NCI-H2029 (cell line): ENCODE measurements at places on chromosomes 7 and 10.
A peak's percentile ranks its signal among the peaks of the same experiment; 100 is the strongest.

DNA sequence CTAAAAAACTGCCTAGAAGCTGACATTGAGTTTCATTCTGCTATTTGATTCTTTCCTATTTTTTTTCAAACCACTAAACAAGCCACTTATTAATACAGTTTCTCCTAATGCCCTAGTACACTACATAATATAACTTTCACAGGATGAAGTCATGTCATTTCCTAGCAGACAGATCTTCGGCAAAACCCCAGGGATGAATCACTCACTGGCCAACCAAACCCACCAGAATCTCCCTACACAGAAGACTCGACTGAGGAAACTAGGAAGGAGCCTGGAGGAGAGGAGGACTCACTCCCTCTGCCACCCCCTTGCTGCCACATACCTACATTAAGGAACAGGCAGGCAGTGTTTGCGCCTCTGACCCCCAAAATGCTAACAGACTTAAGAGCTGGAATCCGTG lies 33.4 kb downstream of the XPNPEP1 start:
- DNase-seq = no peak

GRCh38 chr10:118570591-118570990 lies 24.9 kb downstream of the PRLHR start:
- DNase-seq = no peak

DNA sequence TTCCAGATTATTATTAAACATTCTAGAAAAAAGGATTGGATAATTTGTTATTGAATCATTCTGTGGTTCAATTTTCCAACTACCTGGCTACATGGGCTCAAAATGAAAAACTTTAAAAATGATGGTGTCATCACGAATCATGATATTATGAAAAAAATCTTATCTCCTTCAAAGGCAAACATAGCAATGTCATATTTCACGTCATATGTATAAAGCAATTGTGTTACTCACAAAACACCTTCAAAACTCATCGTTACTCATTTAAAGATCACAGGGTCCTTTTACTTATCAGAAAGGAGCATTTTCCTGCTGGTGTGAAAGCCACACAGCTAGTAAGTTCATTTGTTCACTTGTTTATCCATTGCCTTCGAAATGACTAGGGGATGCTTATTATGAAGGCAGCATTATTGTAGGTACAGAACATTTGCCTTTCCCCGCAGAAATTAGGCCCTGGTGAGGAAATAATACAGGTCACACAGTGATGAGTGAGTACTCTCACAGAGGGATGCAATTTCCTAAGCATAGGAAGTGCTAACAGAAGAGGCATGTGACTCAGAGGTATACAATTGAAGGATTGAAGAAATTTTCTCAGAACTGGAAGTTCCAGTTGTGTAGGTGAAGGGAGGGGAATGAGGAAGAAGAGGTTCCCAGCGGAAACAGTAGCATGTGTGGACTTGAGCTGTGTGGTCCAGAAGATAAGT lies 478.7 kb downstream of the INHBA start:
- no peak for DNase-seq

DNA sequence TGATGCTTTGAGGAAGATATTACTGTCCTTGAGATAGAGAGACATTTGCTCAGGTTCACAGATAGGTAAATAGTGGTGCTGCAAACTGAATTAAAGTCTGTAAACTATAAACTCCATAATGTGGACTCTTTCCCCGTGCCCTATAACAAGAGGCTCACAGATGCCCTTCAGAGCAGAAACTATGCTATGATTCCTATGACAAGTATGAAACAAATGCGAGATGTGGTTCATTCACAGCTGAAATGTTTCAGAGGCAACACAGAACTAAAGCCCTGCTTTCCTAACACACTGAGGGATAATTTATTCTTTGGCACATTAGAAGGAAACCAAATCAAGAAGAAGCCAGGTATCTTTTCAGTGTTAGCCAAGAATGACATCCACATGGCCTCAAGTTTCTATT lies 13.4 kb downstream of the CHUK start:
- no peak for DNase-seq

GRCh38 chr10:72170733-72171132 lies 45.1 kb upstream of the ANAPC16 start:
- no peak for DNase-seq

DNA sequence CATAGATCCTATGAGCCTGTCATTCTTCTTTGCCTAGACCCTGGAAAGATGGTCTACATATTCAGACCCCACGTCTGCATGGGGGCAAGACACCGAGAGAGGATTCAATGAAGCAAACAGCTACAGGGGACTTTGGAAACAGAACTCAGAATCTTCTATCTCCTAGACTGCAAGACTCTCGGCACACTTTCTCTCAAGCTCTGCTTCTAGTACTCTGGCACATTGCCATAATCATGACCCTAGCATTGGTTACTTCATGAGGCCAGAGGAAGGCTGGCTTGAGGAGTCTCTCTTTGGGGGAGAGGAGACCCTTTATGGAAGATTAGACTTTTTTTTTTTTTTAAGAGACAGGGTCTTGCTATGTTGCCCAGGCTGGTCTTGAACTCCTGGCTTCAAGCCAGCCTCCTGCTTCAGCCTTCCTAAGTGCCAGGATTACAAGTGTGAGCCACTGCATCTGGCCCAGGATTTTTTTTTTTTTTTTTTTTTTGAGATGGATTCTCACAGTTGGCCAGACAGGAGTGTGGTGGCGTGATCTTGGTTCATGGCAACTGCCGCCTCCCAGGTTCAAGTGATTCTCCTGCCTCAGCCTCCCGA lies 20.7 kb downstream of the CCDC3 start:
- no peak for DNase-seq

DNA sequence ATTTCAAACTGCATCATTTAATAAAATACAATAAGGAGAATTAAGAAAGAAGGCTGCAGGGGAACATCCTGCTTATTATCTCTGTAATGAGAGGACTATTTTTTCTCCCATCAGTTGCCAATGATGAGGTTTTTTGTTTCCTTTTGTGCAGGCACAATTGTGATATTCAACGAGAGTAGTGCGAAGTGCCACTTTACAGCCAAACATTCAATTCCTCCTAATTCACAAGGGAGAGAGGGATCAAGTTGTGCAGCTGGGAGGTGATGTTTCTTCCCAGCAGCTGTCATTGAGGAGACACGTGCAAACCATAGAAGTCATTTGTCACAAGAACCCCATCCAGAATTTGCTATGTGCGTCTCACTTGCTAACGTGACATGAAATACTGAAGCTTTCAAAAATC lies 81.6 kb upstream of the ICA1 start:
- peak; percentile 3 for DNase-seq

DNA sequence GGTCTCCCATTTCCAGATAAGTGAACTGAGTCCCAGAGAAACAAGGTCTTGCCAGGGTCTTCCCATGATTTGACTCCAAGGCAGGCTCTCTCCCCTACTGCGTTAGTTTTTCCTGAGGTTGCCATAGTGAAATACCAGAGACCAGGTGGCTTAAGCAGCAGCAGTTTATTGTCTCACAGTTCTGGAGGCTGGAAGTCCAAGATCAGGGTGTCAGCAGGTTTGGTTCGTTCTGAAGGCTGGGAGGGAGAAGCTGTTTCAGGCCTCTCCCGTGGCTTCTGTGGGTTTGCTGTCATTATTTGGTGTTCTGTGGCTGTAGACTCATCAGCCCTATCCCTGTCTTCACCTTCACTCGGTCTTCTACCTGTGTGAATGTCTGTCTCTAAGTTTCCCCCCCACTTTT lies 129.9 kb downstream of the GRK5 start:
- DNase-seq = no peak

GRCh38 chr7:146575903-146576302 lies 459.3 kb downstream of the CNTNAP2 start:
- DNase-seq = no peak

DNA sequence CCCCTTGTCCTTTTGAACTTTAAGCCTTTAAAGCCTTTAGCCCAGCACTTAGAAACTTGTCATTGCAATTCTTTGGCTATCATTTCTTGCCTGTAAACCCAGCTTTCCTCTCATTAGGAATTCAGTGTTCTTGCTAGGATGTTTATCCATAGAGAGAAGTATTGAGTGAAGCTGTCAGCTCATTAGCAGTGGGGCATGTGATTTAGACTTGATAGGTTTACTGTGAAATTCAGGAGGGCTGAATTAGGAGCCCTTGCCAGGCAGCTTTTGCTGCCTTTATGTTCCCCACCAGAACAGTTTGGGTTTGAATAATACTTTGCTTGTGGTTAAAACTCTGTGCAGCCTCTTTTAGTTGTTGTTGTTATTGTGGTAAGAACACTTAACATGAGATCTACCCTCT lies 39.5 kb downstream of the LHFPL3 start:
- no peak for DNase-seq

DNA sequence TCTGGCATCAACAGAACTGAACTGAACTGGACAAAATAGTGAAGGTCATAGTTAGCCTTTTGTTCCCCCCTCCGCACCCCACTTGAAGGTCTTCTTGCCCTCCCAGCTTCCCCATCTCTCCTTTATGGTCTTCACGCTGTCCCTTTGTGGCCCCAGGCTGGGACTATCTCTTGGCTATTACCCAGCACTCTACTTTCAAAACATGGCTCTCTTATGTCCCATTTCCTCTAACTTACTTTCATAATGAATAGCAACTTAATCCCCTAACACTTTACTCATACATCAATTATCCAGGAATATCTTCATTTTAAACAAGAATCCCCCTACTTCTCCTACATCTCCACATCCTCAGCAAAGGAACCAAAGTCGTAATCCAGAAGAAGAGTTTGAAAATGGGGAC lies 135.3 kb upstream of the ITGB1 start:
- no peak for DNase-seq

GRCh38 chr10:30070001-30070685 lies 10.8 kb upstream of the JCAD start:
- DNase-seq = no peak

DNA sequence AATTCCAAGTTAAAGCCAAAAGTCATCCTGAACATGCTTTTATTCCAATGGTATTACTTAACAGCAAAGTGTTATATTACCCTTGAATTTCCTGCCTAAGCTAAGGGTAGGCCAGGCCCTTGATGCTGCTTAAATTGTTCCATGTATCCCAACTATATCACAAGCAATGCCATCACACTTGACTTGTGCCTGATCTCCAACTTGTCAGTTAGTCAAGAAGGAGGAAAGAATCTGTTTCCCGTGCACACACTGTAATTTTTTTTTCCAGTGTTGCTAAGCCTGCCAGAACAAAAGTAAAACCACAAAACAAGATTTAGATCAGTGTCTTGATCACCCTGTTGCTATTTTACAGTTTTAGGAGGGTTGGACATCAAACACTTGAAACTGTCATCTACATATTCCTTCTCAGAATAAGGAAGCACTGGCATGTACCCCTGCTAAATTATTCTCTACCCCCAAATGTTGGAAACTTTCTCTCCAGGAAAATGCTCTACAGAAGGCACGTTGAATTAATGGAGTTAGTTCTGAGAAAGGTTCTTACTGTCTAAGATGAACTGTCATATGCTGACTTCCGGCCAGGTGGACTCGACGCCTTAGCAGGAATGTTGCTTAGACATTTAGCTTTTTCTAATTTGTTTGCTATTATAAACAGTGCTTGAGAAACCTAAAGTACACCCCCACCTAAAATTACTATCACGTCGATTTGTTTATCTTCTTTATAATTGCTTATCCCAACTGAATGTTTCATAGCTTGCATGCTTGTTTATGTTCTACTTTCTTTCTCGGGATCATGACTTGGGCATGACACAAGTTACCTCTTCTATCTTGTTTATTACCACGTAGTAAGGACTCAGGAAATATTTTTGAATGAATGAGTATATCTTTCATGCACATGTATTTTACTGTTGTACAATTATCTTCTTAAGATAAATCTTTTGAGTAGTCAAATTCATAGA lies 105.5 kb upstream of the ZNF438 start:
- no peak for DNase-seq

DNA sequence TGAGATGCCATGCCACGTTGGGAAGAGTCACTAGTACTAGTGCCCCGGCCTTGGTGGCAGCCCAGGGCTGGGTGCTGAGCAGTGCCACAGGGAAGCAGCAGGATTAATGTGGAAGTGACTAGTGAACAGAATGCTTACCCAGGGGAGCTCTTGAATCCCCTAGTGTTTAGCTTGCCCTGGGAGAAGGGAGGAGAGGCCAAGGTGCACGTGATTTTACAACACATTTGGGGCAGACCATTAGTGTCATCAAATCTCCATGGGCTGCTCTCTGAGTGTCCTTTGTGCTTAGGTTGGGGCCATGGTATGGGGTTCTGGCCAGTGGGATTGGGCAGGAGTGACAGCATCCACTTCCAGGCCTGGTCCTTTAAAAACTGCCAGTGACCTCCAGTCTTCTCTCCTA lies 37.5 kb downstream of the ARHGAP22 start:
- no peak for DNase-seq

DNA sequence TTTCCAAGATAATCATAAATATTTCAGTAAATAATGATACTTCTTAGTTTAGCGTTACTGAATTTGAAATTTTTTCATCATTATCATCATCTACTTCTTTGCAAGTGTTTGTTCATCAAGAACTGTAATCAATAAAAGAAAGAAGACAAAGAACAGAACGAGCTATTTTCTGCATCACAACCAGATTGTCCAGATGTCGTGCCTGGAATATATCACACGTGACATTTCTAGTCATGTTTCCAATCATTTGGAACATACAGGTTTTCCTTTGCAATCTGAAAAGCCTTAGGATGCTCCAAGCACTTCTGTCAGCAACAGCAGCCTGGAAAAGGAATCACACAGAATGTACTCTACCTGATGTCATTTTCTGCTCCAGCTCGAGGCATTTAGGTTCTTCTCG lies 107.4 kb downstream of the FAM107B start:
- DNase-seq = no peak
